ENCODE measurements at places on chromosomes 12 and 14.
A peak's percentile ranks its signal among the peaks of the same experiment; 100 is the strongest.

DNA sequence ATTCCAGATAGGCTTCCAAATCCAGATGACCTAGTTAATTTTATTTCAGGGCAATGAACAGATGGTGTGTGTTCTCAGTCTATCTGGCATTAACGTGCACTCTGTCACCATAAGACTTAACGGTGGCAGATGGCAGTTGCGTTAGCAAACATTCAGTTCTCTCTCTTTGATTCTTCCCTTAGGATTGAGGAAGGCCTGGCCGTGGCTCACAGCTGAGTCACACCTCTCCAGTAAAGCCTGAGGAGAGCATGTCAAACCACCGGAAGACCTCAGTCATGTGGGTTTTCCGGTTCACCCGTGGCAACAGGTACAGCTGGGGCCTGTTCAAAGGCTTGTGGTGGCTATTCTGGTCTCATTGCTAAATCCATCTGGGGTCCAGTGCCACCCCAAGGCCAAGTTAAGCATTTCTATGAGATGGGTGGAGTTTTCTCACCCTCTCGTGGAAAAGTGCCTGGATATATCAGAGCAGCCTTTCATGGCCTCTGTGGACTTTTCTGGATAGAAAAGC is 545.1 kb upstream of the ATP2B1 start:
- DNase-seq = peak; percentile 92

- DNase-seq = no peak
These were observed 582.3 kb downstream of the KCNH5 start for GRCh38 chr14:62462988-62463387.

DNA sequence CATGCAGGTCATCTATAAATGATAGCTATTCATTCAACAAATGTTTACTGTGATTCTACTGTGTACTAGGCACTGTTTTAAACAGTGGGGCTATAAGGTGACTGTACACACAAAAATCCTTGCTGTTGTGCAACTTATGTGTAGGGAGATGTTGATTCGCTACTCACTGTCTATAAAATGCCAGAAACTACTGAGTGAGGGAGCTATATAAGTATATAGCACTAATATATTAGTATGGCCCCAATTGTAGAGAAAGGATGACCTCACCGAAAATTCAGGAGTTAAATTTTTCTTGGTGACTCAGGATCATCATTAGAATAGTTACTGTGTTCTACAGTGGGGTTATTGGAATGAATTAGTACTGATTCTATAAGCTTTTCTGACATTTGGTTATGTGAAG is 117.4 kb downstream of the TGFB3 start:
- no peak for DNase-seq

DNA sequence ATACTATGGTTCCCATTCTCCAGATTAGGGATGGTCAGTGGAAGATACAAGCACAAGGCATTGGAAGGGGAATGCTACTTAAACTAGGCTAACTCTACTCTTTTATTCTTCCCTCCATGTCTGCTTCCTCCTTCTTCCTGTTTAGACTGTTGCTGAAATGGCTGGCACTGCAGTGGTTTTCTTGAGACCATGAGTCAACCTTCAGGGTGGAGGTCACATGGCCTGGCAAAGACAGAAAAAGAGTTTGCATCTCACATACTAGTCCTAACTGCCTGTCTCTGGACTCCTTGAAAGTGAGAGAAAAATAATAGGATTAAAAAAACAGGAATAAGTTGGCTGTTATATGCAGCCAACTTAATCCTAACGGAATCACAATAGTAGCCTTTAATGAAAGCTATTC is 37.0 kb downstream of the ALDH1L2 start:
- DNase-seq = no peak

- no peak for DNase-seq
These were observed 6.5 kb upstream of the BCAT1 start for GRCh38 chr12:24955389-24955788.

GRCh38 chr14:95609398-95609990 is 74.6 kb downstream of the GLRX5 start:
- DNase-seq = no peak

GRCh38 chr12:19432309-19433170 is 6.8 kb upstream of the AEBP2 start:
- no peak for DNase-seq

- DNase-seq = peak; percentile 43
These were observed 96.9 kb downstream of the FIGNL2 start for GRCh38 chr12:51751661-51752060.

DNA sequence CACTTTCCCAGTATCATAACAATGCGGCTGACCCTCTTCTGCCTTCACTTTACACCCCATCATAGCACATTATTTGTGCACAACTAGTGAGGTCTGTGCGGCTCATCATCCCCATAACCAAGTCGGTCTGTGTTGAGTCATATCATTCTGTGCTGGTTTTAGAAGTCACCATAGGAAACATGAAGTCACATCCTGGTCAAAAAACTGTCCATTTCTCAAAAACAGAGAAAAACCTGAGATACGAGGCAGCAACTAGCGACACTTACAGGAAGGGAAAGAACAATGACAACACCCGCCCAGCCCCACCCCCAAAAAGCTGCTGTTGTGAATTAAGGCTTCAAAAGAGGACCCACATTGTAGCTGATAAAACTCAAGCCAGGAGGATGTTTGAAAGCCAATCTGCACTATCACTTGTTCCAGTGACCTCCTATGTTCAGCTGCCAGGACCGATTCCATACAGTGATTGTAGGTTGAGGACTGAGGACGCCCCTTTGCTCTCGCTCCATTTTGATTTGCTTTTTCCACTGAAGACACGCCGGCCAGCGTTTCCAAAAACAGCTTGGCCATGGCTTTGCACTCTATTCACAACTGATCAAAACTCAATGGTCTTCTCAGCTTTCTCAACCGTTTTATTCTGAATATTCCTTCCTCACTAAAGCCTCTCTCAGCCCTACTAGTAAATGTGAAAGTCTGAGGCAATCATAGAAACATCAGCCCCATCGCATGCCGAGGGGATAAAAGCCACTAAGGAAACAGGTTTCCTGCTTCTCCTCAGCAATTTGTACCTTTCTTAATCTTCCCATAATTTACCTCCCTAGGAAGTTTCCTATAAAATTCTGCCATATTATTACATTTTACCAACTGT is 87.5 kb downstream of the DUSP16 start:
- no peak for DNase-seq

- DNase-seq = no peak
These were observed 45.1 kb upstream of the PRPF39 start for GRCh38 chr14:45038865-45039264.

- no peak for DNase-seq
These were observed 78.8 kb downstream of the SEC23A start for GRCh38 chr14:39023939-39024871.

- no peak for DNase-seq
These were observed 34.3 kb downstream of the DHRS2 start for GRCh38 chr14:23670481-23670880.

DNA sequence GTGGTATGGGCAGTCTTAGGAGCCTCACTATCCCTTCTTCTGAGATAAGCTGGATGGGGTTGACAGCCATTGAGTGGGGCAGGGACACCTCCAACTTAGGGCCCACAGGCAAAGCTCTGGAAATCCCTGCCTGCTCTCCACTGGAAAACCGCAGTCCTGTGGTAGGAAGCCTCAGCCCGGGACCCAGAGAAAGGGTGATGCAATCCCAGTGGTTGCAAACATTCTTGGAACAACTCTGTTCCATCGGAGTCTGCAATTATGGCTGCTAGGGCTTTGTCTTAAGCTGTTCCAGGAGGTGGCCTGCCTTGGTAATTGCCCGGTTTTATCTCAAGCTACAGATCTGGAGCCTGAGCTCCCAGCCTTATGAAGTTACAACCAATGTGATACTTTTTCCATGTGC is 133.4 kb downstream of the DICER1 start:
- DNase-seq = no peak
